ENCODE measurements at places on chromosomes 2 and 18.

DNA sequence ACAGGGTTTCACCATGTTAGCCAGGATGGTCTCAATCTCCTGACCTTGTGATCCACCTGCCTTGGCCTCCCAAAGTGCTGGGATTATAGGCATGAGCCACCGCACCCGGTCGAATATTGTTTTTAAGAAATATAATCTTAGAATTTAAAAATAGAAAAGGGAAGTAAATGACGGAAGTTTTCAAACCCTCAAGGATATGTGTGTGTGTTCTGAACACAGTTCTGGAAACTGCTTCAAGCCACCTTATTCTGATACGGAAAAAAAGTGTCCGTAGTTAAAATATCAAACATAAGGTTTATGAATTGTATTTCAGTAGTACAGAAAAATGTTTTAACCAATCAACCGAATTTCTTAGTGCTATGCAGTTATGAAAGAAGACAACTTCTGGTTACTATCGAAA is 115.9 kb downstream of the UPP2 start:
- DNase-seq, result no peak

DNA sequence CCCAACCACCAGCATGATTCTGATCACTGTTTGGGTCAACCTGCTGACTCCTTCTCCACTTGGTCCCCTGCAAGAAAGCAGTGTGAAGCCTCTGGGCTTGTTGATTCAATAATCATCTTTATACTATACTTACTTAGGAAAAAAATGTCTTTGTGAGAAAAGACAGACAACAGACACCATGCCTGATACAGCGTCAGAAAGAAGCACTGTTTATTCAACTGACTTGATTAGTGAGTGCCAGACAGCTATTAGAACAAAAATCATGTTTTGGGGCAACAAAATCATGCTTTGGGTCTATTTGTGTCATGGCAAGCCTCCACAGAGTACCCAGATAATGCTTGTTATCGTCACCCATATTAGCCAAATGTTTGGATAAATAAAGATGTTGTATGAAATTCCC is 58.7 kb upstream of the ATL2 start:
- no peak for DNase-seq

GRCh38 chr18:27004056-27004829 is 138.7 kb upstream of the AQP4 start:
- peak; percentile 6 for DNase-seq

GRCh38 chr2:16050908-16051489 is 110.6 kb downstream of the MYCN start:
- no peak for DNase-seq

DNA sequence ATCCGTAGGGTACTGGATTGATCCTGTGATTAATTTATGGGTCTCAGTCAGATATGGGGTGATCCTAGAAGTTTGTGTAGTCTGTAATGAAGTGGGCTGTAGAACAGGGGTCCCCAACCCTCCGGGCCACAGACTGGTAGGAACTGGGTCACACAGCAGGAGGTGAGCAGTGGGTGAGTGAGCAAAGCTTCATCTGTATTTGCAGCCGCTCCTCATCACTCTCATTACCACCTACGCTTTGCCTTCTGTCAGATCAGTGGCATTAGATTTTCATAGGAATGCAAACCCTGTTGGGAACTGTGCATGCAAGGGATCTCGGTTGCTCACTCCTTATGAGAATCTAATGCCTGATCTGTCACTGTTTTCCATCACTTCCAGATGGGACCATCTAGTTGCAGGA is 48.8 kb downstream of the EML4 start:
- DNase-seq, result no peak

DNA sequence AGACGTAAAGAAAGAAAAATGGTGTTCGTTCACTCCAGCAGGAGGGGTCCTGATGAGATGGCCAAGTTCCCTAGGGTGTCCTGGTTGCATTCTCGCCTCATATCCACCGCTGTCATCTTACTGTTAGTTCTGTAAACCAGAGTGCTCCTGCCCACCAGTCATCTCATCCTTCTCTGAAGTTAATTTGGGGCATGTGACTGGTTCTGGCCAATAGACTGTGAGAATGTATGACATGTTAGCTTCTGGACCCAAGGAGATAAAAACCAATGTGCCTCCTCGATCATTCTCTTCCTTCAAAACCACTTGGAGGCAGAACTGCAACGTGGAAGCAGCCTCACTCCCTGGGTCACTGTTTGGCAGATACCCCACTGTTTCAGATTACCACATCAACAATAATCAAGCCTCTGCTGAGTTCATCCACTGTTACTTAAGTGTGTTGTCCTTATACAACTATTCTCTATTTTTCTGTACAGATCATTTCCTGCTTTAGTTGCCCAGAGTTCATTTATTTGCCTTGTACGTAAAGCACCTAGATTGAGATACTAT is 759.1 kb downstream of the TSN start:
- peak; percentile 26 for DNase-seq

DNA sequence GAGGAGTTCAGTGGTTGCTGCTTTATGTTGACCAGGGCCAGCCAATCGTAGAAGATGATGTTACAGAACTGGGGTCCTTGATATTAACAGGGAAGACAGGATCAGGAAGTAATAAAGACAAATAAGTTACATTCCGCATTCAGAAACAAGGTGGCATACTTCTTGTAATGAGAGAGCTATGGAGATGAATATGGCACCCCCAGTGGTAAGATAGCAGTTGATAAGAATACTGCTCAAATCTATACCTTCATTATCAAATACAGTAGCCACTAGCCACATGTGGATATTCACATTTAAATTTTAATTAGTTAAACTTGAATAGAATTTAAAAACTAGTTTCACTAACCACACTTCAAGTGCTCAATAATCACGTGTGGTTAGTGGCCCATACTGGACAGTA is 290.4 kb upstream of the RBMS1 start:
- no peak for DNase-seq

DNA sequence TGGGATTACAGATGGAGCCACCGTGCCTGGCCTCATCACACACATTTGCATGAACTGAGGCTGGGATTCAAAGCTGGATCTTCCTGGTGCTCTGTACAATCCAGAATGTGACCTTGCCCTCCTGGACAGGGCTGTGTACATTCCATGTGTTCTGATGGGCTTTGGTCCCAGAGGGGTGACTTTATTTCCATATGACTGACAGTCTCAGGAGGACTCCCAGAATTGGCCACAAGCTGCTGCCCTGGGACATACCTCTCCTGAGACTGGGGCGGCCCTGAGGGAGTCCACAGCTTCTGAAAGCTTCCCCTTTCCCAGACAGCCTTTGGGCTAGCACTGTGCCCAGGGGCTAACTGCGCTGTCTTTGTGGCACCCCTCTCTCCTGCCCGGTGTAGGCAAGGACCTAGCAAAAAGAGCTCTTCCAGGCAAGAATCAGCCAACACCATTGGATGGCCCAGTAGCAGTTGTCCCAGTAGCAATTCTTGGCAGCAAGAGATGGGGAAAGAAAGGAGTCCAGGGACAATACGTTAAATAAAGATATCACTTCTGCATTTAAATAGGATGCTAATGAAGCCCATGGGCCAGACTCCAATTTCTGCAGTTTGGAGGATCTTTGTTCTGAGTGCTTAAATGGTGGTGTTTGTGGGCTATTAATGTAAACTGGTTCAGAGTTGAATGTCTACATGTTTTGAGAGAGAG is 26.4 kb upstream of the ZNF532 start:
- DNase-seq, result no peak

DNA sequence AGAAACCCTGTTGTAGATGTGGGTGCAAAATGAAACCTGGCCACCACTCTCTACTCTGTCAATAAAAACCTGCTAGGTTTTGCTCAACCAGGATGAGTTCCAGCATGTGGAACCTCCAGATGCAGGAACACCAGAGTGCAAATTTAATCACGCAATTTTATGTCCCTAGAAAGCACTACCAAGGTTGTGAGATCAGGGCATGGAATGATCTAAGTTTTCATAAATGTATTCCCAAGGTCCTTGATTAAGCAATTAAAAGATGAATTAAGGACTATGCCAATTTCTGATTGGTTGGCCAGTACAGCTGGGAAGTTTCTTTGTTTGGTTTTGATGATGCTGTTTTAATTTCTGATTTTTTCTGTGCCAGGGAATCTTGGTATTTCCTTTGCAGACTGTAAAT is 179.2 kb downstream of the KCNS3 start:
- no peak for DNase-seq

DNA sequence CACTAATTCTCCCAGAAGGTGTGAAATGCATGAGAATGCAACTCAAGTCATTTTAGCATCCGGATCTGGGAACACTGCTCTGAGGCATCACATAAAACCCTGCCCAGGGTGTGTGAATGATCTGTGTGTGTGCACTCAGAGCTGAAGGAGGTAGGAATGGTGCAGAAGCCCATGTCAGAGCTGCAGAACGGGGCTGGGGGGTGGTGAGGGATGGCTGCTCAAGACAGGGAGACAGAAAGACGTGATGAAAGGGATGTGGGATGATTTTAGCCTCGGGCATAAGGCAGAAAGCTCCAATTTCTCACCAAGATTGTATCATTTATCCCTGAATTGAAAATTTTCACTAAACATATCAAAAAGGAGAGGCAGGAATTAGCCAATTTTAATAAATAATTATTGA is 369.1 kb downstream of the EIPR1 start:
- DNase-seq, result no peak

GRCh38 chr2:23478933-23479683 is 94.1 kb downstream of the KLHL29 start:
- DNase-seq, result no peak

DNA sequence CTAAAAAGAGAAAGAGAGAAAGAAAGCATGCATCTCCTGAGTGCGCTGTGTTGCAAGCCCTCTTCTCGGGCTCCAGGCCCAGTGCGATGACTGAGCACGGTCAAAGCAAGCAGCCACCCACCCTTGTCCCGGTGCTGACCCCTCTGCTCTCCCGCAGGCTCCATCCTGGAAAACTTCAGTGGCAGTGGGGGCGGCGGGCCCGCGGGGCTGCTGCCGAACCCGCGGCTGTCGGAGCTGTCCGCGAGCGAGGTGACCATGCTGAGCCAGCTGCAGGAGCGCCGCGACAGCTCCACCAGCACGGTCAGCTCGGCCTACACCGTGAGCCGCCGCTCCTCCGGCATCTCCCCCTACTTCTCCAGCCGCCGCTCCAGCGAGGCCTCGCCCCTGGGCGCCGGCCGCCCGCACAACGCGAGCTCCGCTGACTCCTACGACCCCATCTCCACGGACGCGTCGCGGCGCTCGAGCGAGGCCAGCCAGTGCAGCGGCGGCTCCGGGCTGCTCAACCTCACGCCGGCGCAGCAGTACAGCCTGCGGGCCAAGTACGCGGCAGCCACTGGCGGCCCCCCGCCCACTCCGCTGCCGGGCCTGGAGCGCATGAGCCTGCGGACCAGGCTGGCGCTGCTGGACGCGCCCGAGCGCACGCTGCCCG is 252.5 kb downstream of the GLI2 start:
- DNase-seq, result no peak

DNA sequence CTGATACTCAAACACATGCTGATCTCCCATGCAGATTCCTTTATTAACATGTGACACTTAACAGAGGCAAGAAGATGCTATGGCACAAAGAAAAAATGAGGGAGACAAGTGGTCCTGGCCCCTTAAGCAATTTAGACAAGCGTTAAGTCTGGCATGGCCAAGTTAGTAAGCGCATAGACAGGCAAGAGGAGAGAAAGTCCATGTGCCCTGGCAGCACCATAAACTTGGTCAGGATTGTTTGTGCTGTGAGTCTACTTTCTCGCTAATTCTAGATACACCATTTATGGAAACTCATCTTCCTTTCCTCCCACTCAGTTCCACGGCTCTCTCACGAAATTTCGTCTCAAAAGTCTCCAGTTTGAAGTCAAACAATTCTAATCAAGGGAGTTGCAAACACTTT is 138.9 kb downstream of the RBMS1 start:
- DNase-seq, result no peak

DNA sequence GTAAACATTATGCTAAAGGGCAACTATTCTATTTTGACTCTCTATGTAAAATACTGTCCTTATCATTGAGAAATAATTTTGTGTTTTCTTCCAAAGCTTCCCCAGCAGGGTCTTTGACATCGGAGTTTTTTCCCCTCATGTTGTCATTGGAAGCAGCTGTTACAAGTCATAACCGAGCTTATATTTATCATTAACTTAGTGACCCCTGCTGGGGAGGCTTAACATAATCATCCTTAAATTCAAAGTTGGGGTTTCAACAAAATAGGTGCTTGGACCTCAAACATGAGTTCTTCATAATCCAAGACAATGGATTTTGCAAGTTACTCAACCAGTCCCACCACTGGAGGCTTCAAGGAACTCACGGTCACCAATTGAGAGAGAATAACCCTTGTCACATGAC is 330.9 kb downstream of the DCC start:
- peak; percentile 14 for DNase-seq

- no peak for DNase-seq
Measured at GRCh38 chr2:145743011-145743410, 1223.1 kb upstream of the ZEB2 start.

- no peak for DNase-seq
Measured at GRCh38 chr2:30686000-30686399, 121.2 kb downstream of the CAPN13 start.

GRCh38 chr18:44562986-44563385 is 117.7 kb upstream of the SETBP1 start:
- no peak for DNase-seq

DNA sequence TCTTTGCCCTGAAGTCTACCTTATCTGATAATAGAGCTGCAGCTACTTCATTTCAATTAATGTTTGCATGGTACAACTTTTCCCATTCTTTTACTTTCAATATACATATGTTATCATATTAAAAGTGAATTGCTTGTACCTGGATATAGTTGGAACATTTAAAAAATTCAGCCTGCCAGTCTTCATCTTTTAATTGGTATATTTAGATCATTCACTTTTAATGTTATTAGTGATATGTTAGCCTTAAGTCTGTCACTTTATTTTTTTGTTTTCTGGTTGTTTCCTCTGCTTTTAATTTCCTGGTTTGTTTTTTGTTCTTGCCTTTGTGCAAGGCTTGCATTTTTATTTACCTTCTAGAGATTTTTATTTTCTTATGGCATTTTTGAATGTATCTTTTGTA is 158.2 kb downstream of the GALNT1 start:
- DNase-seq, result no peak

Measured in fibroblast of lung (primary cell).